ENCODE measurements at places on chromosomes 5 and 9. TPM values are rescaled to one million over a fixed set of nuclear protein-coding genes. Genes with fewer than 3 reads are reported as not detected.

Gene ECM2
- polyA plus RNA-seq: 0.56 TPM

Gene CCL27
- not detected for polyA plus RNA-seq

GRCh38 chr5:152855441-152855840, 450.4 kb upstream of the NMUR2 start:
- no peak for DNase-seq

Gene HMCN2
- polyA plus RNA-seq: 0.05 TPM

DNA sequence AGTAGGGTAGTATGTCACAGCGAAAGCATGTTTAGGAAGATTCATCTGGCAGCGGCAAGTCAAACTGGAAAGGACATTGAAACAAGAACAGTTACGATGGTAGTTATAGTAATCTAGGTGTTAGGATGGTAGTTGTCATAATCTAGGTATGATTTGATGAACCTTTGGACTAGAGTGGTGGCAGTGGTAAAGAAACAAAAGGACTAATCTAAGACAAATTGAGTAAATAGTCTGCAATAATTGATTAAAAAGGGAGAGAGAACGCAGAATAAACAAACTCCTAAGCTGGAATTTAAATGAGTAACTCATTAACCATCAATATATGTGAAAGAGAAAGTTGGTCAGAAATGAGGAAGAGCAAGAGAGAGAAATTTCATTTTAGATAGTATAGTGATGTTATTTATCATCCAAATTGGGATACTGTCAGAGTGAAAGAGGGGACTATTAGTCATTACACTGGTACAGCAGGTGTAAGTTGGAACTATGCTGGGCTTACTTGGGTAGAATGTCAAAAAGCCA, 56.8 kb downstream of the MTREX start:
- no peak for DNase-seq
